ENCODE measurements at places on chromosomes 12 and 14.

DNA sequence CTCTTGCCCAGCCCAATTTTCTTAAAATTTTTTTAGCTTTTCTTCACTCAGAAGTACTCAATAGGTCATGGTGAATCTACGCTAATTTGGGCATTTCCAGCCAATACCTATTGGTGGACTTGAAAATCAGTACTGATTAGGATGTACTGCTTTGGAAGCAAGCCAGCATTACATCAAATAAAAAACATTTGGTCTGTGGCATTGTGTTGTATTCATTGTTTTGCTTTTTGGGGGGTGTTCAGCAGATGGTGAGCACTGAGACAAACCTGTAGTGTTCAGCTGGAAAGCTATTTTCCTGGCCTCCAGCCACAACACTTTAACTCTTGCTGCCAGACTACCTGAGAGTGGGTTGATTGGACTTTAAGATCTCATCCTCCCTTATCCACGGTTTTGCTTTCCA, 4.0 kb downstream of the MAPKAPK5 start:
- no peak for DNase-seq

- DNase-seq = no peak
Measured at GRCh38 chr12:108685469-108686260, 45.7 kb downstream of the CORO1C start.

- no peak for DNase-seq
Measured at GRCh38 chr12:90055071-90055470, 346.4 kb upstream of the ATP2B1 start.

DNA sequence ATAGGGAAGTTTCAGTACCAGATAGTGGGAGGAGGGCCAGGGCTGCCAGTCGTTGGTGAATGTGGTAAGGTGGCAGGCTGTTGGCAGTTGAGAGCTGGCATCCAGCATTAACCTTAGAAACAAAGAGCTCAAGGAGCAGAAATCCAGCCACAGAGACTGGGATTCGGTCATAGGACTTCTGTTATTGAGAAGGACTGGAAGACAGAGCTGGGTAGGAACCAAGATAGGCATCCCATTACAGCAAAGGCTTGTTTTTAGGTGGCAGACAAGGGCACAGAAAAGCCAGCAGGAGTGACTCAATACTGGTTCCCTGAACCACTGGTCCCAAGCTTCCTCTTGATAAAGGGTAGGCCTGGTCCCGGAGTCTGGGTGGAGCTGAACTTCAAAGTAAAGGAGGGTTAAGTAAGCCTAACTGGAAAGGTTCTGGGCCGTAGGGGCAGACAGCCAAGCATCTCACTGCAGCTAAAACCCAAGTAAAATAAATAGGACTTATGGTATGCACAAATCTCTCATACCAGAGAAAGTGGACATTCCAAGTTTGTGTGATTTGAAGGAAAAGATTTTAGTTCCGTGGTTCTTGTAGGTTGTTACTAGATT, 147.9 kb downstream of the ETV6 start:
- no peak for DNase-seq

DNA sequence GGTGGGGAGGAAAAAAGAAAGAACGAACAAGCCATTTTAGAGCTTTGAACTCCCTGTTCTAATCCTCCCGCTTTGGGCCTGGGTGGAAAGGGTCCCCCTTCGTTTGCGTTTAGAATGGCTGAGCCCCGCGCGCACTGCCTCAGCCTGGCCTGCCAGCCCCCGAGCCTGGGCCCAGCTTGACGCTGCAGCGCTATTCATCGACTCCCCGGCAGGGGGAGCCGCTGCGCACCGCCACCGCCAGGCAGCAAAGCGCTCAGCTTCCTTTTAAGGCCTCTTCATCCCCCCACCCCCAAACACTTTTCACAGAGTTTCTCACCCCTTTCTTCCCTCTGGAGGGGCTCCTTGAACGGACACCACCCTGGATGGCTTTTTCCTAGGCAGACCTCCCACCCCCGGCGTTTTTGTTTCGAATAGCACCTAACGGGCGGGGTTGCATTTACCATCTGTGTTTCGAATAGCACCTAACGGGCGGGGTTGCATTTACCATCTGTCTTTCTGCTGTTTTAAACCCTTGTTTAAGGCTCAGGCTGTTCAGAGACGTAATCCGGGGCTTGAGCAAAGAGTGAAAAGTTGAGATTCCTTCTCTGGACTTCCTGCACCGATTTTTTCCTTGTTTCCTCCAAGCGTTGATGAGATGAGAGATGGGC, 56.4 kb upstream of the PIWIL1 start:
- no peak for DNase-seq

Data from NCI-H187 treated with DMSO at 0.1 percent for 48 hours (cell line).